Neural crest cell (in vitro differentiated cells): ENCODE measurements at places on chromosomes 13 and 19. TPM values are rescaled to one million over a fixed set of nuclear protein-coding genes. Genes with fewer than 3 reads are reported as not detected.

KLC3 gene
- total RNA-seq = not detected in 2 replicates

DNA sequence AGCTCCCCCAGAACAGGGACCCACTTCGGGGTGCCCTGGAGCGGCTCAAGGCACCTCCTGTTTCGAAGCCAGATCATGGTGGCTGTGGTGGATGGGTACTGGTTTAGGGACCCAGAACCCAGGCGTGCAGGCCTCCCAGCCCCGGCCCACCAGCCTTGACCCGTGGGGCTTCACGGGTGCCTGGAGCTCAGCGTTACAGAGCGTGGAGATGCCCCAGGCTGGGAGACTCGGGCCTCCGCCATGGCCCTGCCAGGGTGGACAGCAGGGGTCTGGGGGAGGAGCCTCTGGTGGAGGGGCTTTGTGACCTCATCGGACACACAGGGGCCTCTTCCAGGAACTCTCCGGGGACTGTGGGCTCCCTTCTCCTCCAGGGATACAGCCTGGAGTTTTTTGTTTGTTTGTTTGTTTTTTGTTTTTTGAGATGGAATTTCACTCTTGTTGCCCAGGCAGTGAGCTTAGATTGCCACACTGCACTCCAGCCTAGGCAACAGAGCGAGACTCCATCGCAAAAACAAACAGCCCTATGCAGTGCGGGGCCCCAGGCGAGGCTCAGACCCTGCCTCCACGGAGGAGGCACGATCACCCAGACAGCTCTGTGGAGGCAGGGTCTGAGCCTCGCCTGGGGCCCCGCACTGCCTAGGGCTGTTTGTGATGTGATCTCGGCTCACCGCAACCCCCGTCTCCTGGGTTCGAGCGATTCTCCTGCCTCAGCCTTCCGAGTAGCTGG lies at the start of gene GARIN5B:
TSS of gene GARIN5B (minus strand) at position 271 of the 727 bp plus-strand sequence. CDS start at position 77, 194 bp downstream.
- peaks cover 5% of the 10 kb centered on the region for H3K4me1 ChIP-seq
- no peaks in the 10 kb centered on the region for H3K36me3 ChIP-seq
- H3K4me3 ChIP-seq = no peak within 1 kb of the TSS
- H3K27ac ChIP-seq = no peak within 1 kb of the TSS

C19orf18 gene
- 1.2 and 1.5 TPM in 2 replicates for total RNA-seq

PLPPR3 gene
- 46.3 and 50.9 TPM in 2 replicates for total RNA-seq

DNA sequence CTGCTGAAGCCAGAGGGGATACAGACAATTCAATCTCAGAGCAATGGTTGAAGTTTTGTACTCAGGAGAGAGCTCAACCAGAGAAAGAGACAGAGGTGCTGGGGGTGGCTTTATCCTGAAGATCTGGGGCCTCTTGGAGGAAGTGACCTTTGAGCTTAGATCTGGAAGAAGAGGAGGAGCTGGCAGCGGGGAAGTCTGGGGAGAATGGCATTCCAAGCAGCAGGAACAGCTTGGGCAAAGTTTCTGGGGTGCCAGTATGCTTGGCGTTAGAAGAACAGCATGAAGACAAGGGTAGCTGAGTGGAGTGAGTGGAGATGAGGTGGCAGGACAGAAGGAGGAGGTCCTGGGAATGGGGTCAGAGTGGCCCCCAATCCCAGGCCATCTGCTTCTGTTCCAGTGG lies 11.3 kb downstream of the MAST3 start:
- no peaks in the 10 kb centered on the region for H3K36me3 ChIP-seq
- H3K4me1 ChIP-seq = peaks cover 19% of the 10 kb centered on the region
- H3K4me3 ChIP-seq = peak overlapping the region; percentile 86
- peak overlapping the region; percentile 51 for H3K27ac ChIP-seq
- peaks cover 22% of the 10 kb centered on the region for H3K27me3 ChIP-seq
- no peak for DNase-seq

- peaks cover 10% of the 10 kb centered on the region for H3K36me3 ChIP-seq
- peak overlapping the region; percentile 92 for H3K27ac ChIP-seq
- H3K4me1 ChIP-seq = peaks cover 31% of the 10 kb centered on the region
- no peaks in the 10 kb centered on the region for H3K27me3 ChIP-seq
- DNase-seq = no peak
Measured at GRCh38 chr19:32404213-32404932, 1.2 kb upstream of the DPY19L3 start.

- DNase-seq = peak; percentile 64
- peak overlapping the region; percentile 83 for H3K27ac ChIP-seq
- H3K27me3 ChIP-seq = no peaks in the 10 kb centered on the region
Measured at GRCh38 chr19:44988896-44989556, 12.2 kb upstream of the RELB start.

DNA sequence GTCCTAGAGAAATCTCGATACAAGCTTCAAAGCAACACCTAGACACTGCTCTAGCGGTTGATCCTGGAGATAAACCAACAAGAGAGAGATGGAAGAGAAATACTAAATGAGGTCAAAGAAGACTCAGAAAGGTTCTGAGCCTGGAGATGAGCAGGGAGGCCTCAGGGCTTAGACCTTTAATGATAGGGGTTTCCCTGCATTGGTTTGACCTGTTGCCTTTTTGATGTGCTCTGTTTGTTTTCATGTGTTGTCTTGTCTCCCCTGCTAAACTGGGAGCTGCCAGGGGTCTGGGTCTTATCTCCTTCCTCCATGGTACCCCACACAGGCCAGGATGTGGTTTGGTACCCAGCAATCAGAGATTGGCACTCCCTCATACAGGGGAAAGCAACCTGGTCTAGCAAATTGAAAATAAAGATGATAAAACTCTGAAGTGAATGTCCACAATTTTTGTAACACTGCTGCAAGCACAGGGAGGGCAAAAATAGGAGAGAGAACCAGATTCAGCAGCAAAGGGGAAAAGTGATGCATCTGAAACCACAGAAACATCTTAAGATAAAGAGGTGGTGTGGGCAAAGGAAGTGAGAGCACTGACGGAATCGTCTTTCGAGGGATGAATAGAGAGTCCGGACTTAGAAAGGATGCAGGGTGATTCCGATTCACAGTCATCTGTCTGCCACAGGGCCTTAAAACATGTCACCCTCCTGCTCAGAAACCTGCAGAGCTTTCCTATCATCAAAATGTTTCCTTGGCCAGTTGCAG lies 3.5 kb downstream of the FFAR2 start:
- no peak for DNase-seq
- no peaks in the 10 kb centered on the region for H3K36me3 ChIP-seq
- H3K27me3 ChIP-seq = peaks cover 48% of the 10 kb centered on the region

DNA sequence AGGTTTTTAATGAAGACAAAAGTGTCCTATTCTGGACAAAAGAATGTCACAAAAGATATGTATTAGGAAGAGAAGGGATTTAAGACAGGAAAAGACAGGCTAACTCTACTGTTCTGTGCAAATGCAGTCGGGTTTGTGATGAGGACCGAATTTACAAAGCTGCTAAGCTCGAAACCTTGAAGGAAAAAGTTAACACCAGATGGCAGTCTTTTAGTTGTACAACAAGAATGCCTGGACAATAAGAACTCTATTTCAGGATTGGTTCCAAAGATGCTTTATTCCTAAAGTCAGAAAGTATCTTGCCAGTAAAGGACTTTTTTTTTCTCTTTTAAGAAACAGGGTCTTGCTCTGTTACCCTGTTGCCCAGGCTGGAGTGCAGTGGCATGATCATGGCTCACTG lies 51.1 kb downstream of the HS6ST3 start:
- no peaks in the 10 kb centered on the region for H3K36me3 ChIP-seq
- DNase-seq = no peak
- H3K4me3 ChIP-seq = no peak overlapping the region
- H3K4me1 ChIP-seq = no peaks in the 10 kb centered on the region
- H3K27me3 ChIP-seq = no peaks in the 10 kb centered on the region

DNA sequence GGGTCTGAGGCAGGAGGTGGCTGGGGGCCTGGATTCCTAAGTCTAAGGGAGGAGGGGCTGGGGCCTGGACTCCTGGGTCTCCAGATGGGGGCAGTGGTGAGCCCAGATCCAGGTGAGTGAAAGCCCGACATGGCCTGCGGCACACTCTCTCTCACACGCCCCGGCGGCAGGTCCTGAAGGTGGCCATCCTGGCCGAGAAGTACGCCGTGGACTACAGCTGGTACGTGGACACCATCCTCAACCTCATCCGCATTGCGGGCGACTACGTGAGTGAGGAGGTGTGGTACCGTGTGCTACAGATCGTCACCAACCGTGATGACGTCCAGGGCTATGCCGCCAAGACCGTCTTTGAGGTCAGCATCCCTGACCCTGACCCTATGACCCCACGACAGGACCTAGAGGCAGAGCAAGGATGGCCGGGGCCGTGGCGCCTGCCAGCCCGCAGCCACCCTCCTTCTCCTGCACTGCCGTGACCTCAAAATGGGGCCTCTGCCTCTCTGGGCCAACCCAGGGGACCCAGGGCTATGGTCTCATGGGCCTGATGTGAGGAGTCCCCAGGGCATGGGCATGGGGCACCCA lies 13.2 kb downstream of the FUZ start:
- no peak overlapping the region for H3K27ac ChIP-seq
- H3K4me3 ChIP-seq = no peak overlapping the region
- H3K36me3 ChIP-seq = peaks cover 7% of the 10 kb centered on the region
- H3K4me1 ChIP-seq = peaks cover 4% of the 10 kb centered on the region
- DNase-seq = no peak

MATK gene
- total RNA-seq = not detected in 2 replicates

DNA sequence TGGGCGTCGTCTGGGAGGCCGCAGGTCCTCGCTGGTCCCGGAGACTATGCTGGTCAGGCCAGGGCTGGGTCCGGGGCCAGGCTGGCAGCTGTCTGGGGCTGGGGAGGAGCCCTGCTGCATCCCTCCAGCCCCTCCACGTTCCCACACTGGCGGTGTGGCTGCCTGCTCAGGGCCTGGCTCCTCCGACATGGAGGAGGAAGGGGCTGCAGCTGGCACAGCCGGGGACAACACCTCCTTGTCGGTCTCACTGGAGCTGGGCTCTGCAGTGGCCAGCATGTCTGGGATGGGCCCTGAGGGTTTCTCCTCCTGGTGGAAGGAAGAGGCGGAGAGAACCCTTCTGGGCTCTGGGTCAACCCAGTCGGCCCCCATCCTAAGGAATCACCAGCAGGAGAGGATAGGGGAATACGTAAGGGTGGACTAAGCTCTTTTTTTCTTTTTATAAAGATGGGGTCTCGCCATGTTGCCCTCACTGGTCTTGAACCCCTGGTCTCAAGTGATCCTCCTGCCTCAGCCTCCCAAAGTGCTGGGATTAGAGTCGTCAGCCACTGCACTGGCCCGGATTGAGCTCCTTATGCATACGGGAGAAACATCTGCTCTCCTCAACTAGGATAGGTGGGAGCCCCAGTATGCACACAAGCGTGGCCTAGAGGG lies 806 bp downstream of the ZNF414 start:
- peaks cover 5% of the 10 kb centered on the region for H3K27me3 ChIP-seq
- peaks cover 20% of the 10 kb centered on the region for H3K4me1 ChIP-seq
- no peak for DNase-seq
- peaks cover 3% of the 10 kb centered on the region for H3K36me3 ChIP-seq

DNA sequence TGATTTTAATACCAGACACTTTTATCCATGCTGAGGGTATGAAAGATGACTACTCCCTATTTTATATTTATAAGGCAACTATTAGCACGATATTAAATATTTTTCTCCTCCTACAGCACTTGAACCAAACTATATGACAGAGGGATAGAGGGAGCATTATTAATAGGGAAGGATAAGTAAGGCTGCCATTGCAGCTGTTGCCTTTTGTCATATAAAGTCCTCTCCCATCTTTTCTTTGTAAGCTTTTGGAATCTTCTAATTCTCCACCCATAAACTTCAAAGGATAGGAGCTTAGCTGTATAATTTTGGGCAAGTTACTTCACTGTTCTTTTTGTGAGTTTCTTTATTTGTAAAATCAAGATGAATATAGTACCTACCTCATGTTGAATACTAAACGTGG lies 95.4 kb downstream of the ZMYM2 start:
- peaks cover 28% of the 10 kb centered on the region for H3K36me3 ChIP-seq
- peaks cover 9% of the 10 kb centered on the region for H3K4me1 ChIP-seq
- no peaks in the 10 kb centered on the region for H3K27me3 ChIP-seq
- DNase-seq = no peak

- no peaks in the 10 kb centered on the region for H3K36me3 ChIP-seq
- H3K27me3 ChIP-seq = peaks cover 11% of the 10 kb centered on the region
- no peak for DNase-seq
- H3K27ac ChIP-seq = no peak overlapping the region
- no peak overlapping the region for H3K4me3 ChIP-seq
- no peaks in the 10 kb centered on the region for H3K4me1 ChIP-seq
Measured at GRCh38 chr19:10535613-10536012, 8.1 kb upstream of the ATG4D start.

MADCAM1 gene
- total RNA-seq = 0.75 and 1.1 TPM in 2 replicates

GRCh38 chr13:33218020-33218419 lies 67.5 kb downstream of the STARD13 start:
- no peak for DNase-seq
- H3K27ac ChIP-seq = no peak overlapping the region
- no peaks in the 10 kb centered on the region for H3K36me3 ChIP-seq
- no peaks in the 10 kb centered on the region for H3K27me3 ChIP-seq
- H3K4me3 ChIP-seq = no peak overlapping the region

THSD8 gene
- 34.7 and 49.1 TPM in 2 replicates for total RNA-seq

- H3K27ac ChIP-seq = no peak overlapping the region
- H3K36me3 ChIP-seq = no peaks in the 10 kb centered on the region
- H3K4me3 ChIP-seq = no peak overlapping the region
- no peak for DNase-seq
Measured at GRCh38 chr13:50587115-50587514, 256.4 kb downstream of the DLEU7 start.

GDF15 gene
- total RNA-seq = 1.2 TPM in 2 replicates

- H3K4me3 ChIP-seq = no peak overlapping the region
- no peaks in the 10 kb centered on the region for H3K36me3 ChIP-seq
- DNase-seq = no peak
- no peak overlapping the region for H3K27ac ChIP-seq
- H3K27me3 ChIP-seq = no peaks in the 10 kb centered on the region
- no peaks in the 10 kb centered on the region for H3K4me1 ChIP-seq
Measured at GRCh38 chr13:22014469-22014868, 343.6 kb downstream of the FGF9 start.

- no peak for DNase-seq
- H3K4me1 ChIP-seq = no peaks in the 10 kb centered on the region
- no peak overlapping the region for H3K4me3 ChIP-seq
Measured at GRCh38 chr13:110062077-110062776, 244.7 kb downstream of the COL4A1 start.

- H3K4me1 ChIP-seq = peaks cover 5% of the 10 kb centered on the region
- DNase-seq = no peak
Measured at GRCh38 chr13:86562866-86563265, 763.6 kb upstream of the SLITRK6 start.

GRCh38 chr19:49879243-49879963 lies 1.9 kb downstream of the TBC1D17 start:
- no peak for DNase-seq
- peaks cover 13% of the 10 kb centered on the region for H3K36me3 ChIP-seq
- H3K4me1 ChIP-seq = peaks cover 21% of the 10 kb centered on the region
- peak overlapping the region; percentile 29 for H3K4me3 ChIP-seq
- no peaks in the 10 kb centered on the region for H3K27me3 ChIP-seq

KASH5 gene
- total RNA-seq = not detected in 2 replicates

C13orf42 gene
- total RNA-seq = not detected in 2 replicates

PNMA8A gene
- 28.4 and 29.9 TPM in 2 replicates for total RNA-seq

GRCh38 chr19:825897-826644 lies 1.6 kb upstream of the AZU1 start:
- H3K27ac ChIP-seq = no peak overlapping the region
- H3K4me3 ChIP-seq = no peak overlapping the region
- H3K36me3 ChIP-seq = no peaks in the 10 kb centered on the region
- no peaks in the 10 kb centered on the region for H3K27me3 ChIP-seq
- H3K4me1 ChIP-seq = no peaks in the 10 kb centered on the region
- no peak for DNase-seq
